Tibial nerve (tissue), 4 donors: ENCODE measurements at places on chromosomes 1 and 21.

GRCh38 chr1:230030122-230030821 lies 36.8 kb upstream of the GALNT2 start:
- no peaks in the 10 kb centered on the region for H3K27me3 ChIP-seq
- no peak overlapping the region for H3K4me3 ChIP-seq
- no peak overlapping the region for H3K27ac ChIP-seq
- no peak for DNase-seq
- H3K36me3 ChIP-seq = no peaks in the 10 kb centered on the region
- no peaks in the 10 kb centered on the region for H3K4me1 ChIP-seq

GRCh38 chr1:222618001-222618879 lies at the start of gene MIA3:
Gene MIA3 (plus strand): TSS chr1:222618097. CDS start chr1:222618111, 14 bp downstream.
- H3K27ac ChIP-seq = peak within 1 kb of the TSS; percentile 92
- H3K4me1 ChIP-seq = no peaks in the 10 kb centered on the region
- peak within 1 kb of the TSS; percentile 100 for H3K4me3 ChIP-seq
- peak; percentile 75 for DNase-seq
- H3K27me3 ChIP-seq = peaks cover 4% of the 10 kb centered on the region
- H3K36me3 ChIP-seq = no peaks in the 10 kb centered on the region

- no peak overlapping the region for H3K4me3 ChIP-seq
- no peaks in the 10 kb centered on the region for H3K27me3 ChIP-seq
- H3K27ac ChIP-seq = no peak overlapping the region
- H3K36me3 ChIP-seq = peaks cover 8% of the 10 kb centered on the region
- DNase-seq = no peak
- H3K4me1 ChIP-seq = peaks cover 16% of the 10 kb centered on the region
Measured at GRCh38 chr21:32382108-32382644, 10.6 kb downstream of the URB1 start.

- no peaks in the 10 kb centered on the region for H3K4me1 ChIP-seq
- no peak for DNase-seq
- H3K27ac ChIP-seq = no peak overlapping the region
- no peaks in the 10 kb centered on the region for H3K27me3 ChIP-seq
- peaks cover 10% of the 10 kb centered on the region for H3K36me3 ChIP-seq
- H3K4me3 ChIP-seq = no peak overlapping the region
Measured at GRCh38 chr21:41801321-41802197, 34.7 kb upstream of the RIPK4 start.

GRCh38 chr1:182431278-182431677 lies 18.7 kb upstream of the RGSL1 start:
- no peaks in the 10 kb centered on the region for H3K4me1 ChIP-seq
- DNase-seq = no peak
- no peaks in the 10 kb centered on the region for H3K36me3 ChIP-seq
